ENCODE measurements at places on chromosomes 7 and 10. TPM values are rescaled to one million over a fixed set of nuclear protein-coding genes. Genes with fewer than 3 reads are reported as not detected.
A peak's percentile ranks its signal among the peaks of the same experiment; 100 is the strongest.

GRCh38 chr10:70560511-70560941, 42.0 kb downstream of the PRF1 start:
- DNase-seq = no peak

DNA sequence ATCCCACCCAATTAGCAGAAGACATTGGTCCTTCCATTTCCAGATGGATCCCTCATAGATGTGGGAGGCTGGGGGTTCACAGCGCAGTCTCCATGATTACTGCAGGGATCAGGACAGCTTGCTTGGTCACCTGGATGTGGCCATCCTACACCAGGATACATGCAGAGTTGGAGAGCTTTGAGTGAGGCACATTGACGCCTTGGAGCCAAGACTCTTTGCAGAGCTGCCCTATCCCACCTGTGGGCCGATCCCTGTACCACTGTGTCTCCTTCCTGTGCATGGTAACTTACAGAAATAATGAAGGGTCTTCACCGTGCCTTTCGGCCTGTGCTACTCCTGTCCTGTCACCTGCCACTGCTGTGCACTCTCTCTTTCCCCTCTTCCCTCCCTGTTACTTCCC, 444.8 kb downstream of the GLRX3 start:
- no peak for DNase-seq

Gene GRID1
- total RNA-seq = not detected

DNA sequence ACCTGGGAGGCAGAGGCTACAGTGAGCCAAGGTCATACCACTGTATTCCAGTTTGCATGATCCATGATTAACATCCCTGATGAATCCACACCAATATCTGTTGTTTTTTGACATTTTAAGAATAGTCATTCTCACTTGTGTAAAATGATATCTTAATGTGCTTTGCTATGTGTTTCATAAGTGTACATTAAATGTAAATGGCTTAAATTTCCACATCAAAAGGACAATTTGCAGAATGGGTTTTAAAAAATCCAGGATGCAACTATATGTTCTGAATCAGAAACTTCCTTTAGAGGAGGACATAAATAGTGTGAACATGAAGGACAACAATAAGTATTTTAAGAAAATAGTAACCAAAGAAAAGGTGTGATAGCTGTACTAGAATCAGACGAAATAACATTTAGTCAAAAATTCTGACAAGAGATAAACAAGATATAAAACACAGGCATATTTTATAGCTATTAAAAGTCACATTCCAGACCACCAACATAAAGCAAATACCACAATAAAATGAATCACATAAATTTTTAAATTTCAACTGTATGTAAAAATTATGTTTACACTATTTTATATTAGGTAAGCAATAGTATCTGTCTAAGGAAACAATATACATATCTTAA, 42.4 kb downstream of the AKR1C3 start:
- no peak for DNase-seq

GRCh38 chr10:123754123-123754522, 88.0 kb downstream of the GPR26 start:
- no peak for DNase-seq

DNA sequence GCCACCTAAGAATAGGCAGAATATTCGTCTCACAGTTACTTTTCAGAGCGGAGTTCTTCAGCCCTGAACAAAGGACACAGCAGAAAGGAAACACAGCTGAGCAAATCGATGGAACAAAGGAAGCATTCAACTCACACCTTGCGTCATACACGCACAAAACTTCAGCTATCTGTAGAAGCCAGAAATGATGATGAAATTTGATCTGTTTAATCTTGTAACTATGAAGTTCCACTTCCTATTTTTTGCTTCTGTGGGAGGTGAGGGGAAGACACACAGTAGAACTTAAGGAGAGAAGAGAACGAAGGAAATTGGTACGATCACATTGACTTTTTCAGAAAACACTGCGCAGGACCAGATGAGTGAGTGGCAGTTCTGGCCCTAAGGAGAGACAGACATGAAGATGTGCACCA, 26.2 kb downstream of the FAM171A1 start:
- DNase-seq = peak; percentile 52

GRCh38 chr10:3064423-3064822, 2.9 kb upstream of the PFKP start:
- no peak for DNase-seq

GRCh38 chr10:3699916-3700315, 85.1 kb downstream of the KLF6 start:
- no peak for DNase-seq

Data from MCF 10A (cell line).